ENCODE measurements at places on chromosomes 3 and 15.

DNA sequence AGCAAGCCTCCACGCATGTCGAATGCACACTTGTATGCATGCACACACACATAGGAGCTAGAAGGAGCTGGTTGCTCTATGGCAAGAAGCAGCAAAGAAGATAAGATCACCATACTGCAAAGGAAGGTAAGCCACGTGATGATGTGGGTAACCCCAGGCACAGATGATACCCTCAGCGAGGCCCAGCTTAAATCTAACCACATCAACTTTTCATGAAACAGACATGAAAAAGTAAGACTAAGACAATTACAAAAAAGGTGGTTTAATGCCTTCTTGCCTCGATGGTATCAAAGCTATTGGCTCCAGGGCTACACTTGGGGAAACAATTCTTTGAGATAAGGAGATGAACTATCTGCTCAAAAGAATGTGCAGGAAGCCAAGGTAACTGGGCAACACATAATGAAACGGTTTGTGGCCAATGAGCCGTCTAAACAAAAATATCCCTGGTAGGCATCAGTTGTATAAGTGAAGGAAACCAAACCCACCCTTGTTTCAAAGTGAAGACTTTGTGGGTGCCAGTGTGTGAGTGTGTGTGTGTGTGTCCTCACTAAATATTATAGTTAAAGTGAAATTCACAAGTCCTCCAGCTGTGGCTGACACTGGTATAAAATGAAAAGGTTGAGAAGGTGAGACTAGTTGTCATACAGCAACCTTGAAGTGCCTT lies 365.7 kb upstream of the ICE2 start:
- no peak for DNase-seq

GRCh38 chr3:39707314-39707909 lies 102.0 kb upstream of the MYRIP start:
- DNase-seq: peak; percentile 8

GRCh38 chr3:126329927-126330725 lies 27.1 kb downstream of the KLF15 start:
- no peak for DNase-seq

GRCh38 chr15:60835974-60836373 lies 357.0 kb upstream of the ICE2 start:
- DNase-seq: no peak

DNA sequence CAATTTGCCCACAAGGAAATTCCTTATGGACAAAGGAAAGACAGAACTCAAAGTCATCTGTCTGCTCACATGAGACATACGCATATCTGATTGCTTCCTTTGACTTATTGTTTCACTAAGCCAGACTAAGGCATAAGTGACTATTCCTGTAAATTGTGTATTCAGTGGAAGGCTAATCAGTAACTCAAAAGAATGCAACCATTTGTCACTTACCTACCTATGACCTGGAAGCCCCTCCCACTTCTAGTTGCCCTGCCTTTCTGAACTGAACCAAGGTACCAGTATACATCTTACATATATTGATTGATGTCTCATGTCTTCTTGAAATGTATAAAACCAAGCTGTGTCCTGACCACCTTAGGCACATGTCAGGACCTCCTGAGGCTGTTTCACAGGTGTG lies 53.5 kb upstream of the PROK2 start:
- no peak for DNase-seq

DNA sequence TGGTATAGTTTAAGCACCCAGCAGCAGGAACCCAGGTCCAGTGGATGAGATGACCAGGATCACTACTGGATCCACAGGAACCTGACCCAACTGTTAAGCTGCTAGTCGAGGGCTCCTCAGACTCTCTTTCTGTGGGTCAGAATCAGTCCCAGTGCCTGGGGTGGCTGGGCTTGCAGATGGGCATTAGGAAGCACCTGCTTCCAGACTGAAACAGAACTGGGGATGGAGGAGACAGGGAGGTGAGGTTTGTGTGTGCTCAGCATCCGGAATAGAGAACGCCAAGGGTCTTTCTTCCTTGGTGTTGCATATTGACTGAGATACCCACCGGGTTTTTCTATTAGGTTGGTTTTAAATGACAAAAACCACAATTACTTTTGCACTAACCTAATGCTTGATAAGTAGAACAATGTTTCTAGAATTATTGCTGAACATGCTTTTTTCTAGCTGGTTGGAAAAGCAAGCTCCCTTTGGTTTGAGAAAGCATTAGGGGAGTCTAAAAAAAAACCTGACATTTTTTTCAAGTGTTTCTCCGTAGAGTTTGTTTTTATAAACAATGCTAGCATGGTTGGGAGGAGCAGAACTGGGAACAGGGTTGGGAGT lies 779 bp downstream of the ST3GAL6 start:
- DNase-seq: no peak

- DNase-seq: no peak
These were observed 977.6 kb downstream of the MCTP2 start for GRCh38 chr15:95208988-95209387.

GRCh38 chr3:194869482-194870169 lies 183.9 kb downstream of the FAM43A start:
- peak; percentile 13 for DNase-seq

GRCh38 chr3:159074756-159075701 lies 273.2 kb downstream of the MFSD1 start:
- DNase-seq: no peak

DNA sequence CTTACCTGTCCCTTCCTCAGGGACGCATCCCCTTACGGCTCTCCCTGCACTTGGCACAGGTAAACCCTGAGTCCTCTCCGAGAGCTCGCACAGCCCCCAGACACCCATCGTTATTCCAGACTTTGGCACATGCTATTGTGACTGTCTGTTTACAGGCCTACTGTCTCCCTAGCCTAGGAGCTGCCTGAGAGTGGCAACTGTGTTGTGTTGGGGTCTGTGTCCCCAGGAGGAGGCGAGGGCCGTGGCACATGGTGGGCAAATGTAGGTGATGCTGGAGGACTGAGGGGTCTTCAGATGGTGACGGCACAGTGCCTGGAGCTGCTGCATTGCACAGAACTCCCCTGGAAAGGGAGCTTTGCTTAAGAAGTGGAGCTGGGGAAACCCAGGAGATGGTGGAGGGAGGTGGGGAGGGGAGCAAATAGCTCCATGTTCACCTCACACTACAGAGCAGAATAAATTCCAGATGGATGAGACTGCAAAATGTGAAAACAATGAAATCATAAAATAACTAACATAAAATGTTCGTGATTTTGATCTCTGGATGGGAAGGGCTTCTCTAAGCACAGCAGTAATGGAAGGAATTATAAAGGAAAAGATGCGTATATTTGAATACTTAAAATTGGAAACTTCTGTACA lies 96.5 kb downstream of the SMAD6 start:
- DNase-seq: no peak

GRCh38 chr15:35740761-35741160 lies 194.8 kb upstream of the DPH6 start:
- no peak for DNase-seq

DNA sequence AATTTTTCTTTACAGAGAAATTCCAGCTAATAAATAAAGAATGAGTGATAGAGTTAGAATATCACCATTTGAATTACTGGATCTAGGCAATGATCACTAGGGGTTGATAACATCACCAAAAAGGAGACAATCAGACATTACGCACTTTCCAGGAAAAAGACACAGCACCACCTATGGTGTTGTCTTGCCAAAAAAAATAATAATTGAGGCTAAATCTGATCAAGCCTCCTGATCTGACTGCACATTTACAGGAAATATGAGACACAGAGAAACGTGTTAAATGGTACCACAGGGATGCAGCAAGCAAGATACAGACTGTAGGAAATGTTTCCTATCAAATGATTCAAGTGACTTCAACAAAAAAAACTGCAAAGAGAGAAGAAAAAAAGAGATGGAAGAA lies 92.8 kb downstream of the EOMES start:
- DNase-seq: no peak

- no peak for DNase-seq
These were observed 247.8 kb upstream of the MCTP2 start for GRCh38 chr15:93983526-93983925.

- DNase-seq: no peak
These were observed 360.1 kb downstream of the CNTN4 start for GRCh38 chr3:2458816-2459215.

GRCh38 chr15:96629511-96629910 lies 299.0 kb downstream of the NR2F2 start:
- no peak for DNase-seq

DNA sequence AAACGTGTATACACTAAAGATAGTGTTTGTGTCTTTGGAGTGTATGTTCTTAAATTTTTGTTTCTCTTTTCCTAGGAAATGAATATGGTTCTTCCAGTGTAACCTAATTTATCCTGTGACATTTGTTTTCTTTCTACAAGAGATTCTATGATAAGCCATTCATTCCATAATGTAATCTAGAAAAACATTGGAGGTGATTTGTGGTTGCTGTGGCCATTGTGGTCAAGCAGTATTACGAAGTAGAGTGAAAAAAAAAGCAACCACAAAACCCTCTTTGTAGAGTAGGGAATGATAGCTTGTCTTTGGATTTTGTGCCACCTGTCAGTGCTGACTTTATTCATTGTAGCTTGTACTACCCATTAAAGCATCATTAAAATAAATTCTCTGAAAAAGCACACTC lies 1209.6 kb downstream of the ZPLD1 start:
- no peak for DNase-seq

DNA sequence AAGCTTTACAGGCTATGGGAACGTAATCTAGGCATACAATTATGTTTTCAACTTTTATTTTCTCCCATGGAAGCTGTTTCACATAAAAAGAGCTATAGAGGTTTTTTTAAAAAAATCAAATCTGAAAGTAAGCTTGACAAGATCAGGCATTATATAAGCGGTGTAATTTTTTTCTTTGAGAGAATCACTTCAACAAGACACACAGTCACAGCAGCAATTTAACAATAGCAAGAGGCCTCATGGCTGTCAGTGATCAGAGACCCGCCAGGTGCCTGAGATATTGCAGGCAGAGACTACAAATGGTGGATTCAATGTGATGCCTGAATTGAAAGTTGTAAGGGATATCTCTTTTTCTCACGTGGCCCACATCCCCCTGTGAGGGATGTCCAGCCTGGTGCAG lies 270.5 kb upstream of the TBC1D5 start:
- DNase-seq: no peak

DNA sequence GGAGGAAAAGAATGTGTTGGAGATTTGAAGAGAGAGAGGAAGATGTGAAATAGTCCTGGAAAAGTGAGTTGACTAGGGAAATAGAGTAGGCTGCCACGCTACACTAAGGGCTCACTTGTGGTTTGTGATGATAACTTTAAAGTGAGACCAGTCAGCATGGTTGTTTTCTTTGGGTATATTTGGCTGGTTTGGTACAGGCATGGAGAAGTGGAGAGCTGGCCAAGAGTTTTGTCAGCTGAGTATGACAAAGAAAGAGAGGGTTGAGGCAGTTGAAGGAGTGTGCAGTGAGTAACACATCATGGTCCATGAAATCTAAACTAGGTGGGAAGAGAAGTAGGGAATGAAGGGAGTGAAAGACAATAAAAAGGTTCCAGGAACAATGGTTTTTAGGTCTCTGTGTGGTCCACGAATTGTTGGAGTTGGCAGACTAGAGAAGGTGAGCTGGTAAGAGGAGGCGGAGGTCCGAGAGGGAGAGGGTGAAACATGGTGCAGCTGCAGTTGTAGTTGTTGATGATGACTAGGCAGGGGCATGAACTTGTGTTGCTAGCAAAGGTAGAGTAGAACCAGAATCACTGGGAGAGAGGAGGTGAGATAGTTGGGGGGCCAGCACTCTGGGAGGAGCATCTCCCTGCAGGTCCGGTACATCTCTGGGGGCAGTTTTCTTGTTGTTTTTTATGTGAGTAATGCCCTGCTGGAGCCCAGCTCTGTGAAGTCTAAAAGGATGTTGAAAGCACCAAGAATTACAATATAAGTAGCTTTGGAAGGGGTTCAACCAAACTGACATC lies 21.0 kb downstream of the ZNF80 start:
- DNase-seq: no peak

DNA sequence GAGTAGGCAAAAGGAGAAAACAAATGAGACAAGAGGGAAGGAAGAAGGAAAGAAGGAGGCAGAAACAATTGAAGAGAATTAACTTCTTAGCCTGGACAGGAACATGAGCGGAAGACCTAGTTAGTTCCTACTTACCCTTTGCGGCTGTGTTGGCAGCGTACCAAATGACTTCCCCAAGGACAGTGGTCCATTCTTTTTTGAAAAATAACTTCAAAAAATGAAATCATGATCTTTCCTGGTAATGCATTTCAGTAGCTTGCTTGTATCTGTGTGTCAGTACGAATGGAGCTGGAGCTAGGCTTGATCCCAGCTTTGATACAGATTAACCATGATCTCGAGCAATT lies 41.5 kb upstream of the CFAP161 start:
- DNase-seq: no peak

DNA sequence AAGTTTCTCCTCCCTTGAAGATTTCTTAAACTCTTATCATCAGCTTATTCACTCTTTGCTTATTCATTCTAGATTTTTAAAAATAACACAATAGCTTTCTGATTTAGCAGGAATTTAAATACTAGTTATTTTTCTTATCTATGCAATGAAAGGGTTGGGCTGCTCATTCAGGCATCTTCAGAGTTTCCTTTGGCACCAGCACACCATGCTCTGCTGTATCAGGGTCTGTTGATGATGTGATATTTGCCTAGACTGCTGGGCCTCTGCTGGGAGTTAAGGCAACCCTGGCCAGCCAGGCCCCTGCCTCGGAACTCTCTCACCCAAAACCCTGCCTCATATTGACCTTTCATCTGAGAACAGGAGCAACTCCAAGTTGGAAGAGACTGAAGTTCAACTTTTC lies 35.0 kb downstream of the DRD3 start:
- no peak for DNase-seq

DNA sequence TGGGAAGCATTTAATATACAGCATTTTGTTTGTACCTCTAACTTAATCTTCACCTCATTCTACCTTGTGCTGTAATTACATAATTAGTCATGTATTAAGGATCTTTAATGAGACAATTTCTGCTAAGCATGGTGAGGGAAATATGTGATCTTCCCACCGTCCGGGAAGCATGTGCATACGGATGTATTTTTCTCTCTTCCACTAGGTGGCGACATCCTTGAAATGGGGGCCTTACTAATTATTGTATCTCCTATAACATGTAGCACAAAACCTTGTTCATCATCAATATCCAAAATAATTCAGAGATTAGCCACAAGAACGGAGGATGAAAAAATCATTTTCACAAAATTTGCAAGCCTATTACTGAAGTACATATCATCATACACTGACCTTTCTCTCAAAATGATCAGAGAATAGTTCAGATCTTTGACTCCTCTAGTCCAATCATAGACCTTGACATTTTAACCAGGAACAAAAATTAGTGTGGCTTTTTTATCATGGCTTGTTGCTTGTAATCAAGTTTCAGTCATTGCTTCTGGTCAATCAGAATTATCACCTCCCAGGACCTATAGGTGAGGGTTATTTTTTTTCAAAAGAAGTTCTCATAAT lies 148.9 kb upstream of the GBE1 start:
- DNase-seq: peak; percentile 6

- no peak for DNase-seq
These were observed 32.2 kb downstream of the GPD1L start for GRCh38 chr3:32138545-32139104.

DNA sequence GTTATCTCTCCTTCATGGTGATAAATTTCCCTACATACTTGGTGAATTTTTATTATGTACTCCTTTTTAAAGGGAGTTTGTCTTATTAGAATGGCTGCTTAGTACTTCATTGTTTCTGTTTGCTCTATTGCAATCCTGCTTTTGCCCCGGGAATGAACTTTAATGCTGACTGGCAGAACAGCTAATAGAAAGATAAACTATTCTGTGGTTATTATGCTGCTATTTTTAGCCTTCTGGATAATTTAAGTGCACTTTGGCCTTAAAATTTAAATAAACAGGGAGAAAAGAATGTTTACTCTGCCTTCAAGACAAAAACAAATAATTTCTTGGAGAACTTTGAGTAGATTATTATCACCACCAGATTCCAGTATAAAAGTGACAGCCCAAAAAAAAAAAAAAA lies 413.8 kb upstream of the CCDC54 start:
- DNase-seq: no peak
